ENCODE measurements at places on chromosomes 6 and 20.
A peak's percentile ranks its signal among the peaks of the same experiment; 100 is the strongest.

- DNase-seq, result no peak
Observed at GRCh38 chr6:28802417-28803336, 121.1 kb downstream of the TRIM27 start.

DNA sequence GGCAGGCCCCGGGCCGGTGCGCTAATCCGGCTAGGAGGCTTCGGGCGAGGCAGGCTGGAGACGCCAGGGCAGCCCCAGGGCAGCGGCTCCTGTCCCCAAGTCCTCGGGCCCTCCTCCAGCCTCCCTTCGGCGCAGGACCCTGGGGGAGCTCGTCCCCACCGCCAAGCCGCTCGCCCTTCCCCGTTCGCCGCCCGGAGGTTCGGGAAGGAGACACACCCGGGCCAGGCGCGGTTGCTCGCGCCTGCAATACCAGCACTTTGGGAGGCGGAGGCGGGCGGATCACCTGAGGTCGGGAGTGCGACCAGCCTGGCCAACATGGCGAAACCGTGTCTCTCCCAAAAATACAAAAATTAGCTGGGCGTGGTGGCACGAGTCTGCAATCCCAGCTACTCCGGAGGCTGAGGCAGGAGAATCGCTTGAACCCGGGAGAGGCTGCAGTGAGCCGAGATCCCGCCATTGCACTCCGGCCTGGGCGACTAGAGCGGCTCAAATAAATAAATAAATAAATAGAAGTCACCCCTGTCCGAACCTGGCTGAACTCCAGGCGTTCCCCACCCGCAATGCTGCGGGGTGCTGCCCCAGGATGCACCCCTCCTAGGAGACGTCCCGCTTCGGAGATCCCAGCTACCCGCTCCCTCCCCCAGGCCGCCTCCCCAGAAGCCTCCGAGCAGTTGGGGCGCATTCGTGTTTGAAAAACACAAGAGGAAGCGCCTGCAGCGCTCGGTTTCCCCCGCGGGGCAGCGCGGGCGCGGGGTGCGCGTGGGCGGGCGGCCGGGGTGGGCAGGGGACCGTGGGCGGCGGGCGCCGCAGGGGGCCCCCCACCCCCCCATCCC lies 27.5 kb downstream of the SERPINB9 start:
- no peak for DNase-seq

DNA sequence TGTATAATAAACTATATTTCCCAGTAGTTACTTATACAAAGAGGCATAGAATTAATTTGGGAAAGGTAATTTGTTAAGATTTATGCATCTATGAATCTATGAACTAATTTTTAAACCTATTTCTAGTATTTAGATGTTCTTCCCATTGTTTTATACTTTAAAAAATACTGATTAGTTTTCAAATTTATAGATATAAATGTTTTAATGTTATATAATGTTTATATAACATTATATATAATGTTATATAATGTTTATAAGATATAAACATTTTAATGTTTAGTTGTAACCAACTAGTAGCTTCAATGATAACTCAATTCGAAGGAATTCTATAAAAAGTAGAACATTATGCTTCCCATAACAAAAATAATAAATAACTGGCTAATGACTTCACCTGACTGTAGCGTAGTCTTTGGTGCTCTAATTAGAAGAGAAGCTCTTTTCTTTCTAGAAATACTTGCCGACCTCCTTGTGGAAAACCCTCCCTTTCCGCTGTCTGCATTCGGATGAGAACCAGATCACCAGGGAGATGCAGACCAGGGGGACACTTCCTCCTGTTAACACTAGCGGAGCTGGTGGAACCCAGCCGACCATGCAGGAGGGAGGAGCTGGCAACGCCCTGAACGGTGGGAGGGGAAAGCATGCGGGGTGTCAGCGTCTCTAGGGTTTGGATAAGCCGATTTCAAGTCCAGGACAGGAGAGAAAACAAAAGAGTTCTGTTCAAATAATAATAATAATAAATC lies 158.4 kb downstream of the OR2B2 start:
- DNase-seq, result no peak

DNA sequence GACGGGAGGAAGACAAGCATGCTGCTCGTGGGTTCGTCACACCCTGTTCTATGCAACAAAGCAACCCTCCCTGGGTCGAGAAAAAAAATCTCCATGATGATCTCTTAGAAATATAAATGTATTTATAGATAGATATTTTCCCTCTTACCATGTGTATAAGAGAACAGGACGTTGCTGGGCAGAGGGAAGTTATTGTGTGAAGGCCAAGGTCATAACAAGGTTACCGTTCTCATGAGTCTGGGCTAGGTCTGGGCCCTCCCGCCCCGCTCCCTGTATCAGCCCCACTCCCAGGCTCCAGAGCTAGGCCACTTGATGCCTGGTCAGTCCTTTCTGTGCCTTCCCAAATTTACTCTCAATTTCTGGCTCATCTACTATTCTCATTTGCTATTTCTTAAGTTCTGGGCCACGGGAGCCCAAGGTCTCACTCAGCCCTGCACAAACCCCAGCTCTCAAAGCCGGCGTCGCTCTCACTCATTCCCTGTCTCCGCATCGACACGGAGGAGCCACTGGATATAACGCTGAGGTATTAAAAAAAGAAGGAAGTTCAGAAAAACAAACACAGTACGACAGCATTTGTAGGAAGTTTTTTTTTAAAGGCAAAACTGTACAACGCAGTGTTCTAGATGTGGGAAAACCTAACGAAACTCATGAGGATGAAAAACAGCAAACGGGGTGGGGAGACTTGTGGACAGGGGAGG lies 96.8 kb downstream of the PSMG4 start:
- DNase-seq, result no peak

GRCh38 chr6:123323452-123324329 lies 313.1 kb downstream of the TRDN start:
- DNase-seq, result no peak

DNA sequence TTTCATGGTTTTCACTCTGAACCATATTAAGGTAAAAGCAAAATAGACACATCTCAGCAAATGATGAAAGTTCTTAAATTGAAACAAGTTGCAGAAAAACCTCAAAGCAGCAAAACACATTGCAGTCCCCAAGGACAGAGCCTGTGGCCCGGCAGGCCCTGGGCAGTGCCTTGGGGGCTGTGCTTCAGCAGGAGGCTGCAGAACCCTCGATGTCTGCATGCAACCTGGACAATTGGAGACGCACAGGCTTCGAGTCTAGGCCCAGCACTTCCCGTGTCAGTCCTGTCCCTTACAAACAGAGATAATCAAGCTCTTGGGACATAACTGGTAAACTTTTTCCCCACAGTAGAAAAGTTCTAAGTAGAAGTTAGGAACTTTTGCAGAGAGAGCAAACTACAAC lies 9.2 kb downstream of the PYGB start:
- no peak for DNase-seq

DNA sequence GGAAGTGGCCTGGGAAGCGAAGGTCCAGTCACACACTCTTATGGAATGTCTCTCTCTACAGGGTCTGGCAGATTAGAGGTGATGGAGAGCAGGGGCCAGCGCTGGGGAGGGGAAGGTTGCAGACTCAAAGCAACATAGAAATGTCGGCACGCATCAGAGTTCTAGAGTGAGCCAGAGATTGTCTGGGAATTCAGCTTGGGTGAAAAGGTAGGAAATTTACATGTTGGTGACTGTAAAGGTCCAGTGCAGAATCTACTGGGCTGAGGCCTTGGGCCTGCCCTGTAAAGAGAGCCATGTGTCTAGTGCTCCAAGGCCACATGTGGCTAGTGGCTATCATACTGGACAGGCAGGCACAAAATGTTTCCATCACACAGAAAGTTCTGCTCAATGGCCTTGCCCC lies 80.8 kb downstream of the FOXA2 start:
- no peak for DNase-seq

DNA sequence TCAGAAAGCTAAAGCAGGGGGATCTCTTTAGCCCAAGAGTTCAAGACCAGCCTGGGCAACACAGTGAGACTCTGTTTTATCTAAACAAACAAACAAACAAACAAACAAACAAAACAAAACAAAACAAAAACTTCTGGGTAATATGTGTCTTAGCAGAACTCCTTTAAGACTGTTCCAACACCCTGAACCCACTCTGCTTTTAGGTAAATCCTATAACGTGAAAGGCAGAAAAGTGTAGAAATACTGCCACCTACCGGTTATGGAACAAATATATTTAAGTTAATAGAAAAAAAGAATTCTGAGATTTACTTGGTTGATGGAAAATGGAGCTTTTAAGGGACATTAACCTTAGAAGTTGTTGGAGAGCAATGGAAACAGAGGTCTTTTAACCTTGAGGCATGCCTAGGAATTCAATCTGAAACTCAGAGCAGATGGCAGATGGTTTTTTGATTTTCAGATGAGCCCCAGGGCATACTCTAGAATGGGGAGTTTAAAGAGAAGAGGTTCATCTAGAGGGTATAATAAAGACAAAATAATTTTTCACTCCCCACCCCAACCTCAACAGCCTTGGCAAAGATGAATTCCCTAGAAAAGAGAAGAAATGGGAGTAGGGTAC lies 38.5 kb downstream of the SOD2 start:
- no peak for DNase-seq

- DNase-seq, result no peak
Observed at GRCh38 chr6:151738267-151738666, 69.2 kb upstream of the ESR1 start.

DNA sequence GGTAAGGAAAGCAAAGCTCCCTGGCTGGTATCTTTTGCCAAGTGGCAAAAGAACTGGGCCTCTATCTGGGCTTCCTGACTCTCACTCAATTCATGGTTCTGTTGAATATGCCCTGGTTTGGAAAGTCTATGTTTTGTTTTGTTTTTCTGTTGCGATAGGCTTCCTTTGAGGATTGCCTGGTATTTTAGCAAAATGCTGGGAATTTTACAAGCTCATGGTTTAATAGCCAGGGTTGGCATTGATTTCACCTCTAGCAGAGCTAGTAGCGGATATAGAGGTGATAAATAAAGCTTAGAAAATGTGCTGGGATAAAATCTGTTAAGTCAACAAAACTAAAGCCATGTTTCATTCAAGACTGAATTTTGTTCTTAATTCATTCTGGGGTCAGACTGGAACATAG lies 109.9 kb downstream of the RNF144B start:
- no peak for DNase-seq

DNA sequence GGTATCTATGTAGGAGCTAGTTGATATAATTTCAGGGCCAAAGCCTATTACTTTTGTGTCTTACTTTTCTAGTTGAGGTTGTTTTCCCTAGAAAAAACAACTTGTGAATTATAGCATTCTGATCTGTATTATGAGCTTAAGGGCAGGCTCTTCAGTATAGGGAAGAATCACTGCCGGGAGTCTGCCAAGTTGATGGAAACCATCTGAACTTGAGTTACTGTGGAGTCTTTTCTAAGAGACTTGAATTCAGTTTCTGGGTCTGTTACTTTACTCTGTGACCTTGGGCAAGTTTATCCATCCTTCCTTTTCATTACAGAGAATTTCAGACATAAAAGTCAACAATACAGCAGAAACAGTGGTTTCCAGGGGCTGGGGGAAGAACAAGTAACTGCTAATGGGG lies 2.1 kb upstream of the CASS4 start:
- no peak for DNase-seq

DNA sequence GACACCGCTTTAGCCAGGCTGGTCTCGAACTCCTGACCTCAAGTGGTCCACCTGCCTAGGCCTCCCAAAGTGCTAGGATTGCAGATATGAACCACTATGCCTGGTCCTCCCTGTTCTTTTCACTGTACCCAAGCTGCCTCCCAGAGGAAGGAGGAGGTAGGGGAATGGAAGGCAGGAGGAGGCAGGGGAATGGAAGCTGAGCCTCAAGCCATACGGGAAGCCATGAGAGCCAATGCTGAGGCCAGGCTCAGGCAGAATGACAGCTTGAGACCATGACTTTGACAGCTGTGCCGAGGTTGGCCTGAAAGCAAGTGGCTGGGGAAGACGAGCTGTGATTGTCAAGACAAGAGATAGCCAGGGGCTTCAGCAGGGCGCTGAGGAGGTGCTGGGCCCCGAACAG lies 13.6 kb upstream of the ZNF335 start:
- no peak for DNase-seq

DNA sequence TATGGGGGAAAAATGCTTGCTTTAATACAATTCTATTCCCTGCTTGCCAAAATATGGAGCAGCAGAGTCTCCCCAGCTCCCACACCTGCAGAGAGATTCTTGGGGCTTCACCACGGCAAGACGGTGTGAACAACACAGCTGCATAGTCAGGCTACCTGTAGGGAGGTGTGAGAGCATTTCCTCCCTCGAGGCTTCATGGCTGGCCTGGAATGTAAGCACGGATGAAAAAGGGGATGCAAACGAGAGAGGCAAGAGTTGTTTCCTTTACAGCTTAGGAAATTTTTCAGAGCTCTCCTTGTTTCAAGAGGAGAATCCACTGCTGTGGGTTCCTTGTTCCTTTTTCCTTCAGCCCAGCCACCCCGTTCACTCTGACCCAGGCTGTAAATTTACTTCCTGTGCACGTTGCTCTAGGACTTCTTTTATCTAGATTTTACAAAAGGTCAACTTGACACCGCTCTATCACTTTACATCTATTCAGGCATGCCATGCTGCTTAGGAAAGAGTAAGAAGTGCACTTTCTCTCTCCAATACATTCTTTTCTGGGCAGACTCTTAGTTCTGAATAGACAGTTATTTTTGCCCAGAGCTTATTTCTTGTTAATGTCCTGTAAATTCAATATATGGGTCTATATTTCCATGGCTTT lies 197.1 kb downstream of the KHDC1L start:
- no peak for DNase-seq

DNA sequence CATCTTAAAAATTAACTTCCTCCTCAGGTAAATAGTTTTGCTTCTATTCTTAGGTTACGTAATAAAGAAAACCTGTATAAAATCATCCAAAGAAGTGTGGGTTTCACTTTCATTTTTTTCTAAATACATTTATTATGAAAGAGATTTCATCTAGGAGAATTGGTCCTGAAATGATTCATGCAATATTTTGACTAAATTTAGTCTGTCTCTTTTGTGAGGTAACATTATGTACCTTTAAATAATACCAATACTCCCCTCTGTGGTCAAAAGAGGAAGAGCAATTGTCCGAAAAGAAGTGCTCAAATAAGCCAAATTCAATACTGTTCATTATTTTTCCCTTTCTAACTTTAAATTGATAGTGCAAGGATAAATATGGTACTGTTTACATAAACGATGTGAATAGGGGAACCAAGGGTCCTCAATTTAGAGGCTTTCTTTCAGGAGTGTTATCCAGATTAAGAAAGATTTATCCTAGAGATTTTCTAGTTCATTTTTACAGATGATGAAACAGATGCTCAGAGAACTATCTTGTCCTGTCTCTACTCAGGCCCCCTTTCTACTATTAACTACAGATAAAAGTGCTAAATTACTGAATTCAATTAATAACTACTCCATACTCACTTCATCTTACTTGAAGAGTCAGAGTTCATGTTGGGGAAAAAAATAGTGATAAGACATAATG lies 26.2 kb downstream of the CYP39A1 start:
- no peak for DNase-seq

DNA sequence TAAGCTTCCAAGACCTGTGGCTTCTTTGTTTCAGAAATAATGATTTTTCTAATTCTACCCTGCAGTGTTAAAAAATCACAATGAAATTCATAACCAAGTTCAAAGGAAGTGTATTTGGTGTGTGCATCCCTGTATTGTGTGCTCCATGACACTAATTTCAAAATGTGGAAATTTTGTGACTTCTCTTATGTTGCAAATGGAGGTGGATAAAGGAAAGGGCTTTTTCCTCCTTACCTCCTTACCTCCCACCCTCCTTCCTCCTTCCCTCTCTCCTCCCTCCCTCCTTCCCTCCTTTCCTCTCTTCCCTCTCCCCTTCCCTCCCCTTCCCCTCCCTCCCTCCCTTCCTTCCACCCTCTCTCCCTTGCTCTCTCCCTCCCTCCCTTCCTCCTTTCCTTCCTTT lies 10.5 kb downstream of the CDH4 start:
- DNase-seq, result no peak

- peak; percentile 74 for DNase-seq
Observed at GRCh38 chr6:150267686-150268561, 100.9 kb upstream of the IYD start.
